ENCODE measurements at places on chromosomes 1 and 21.

DNA sequence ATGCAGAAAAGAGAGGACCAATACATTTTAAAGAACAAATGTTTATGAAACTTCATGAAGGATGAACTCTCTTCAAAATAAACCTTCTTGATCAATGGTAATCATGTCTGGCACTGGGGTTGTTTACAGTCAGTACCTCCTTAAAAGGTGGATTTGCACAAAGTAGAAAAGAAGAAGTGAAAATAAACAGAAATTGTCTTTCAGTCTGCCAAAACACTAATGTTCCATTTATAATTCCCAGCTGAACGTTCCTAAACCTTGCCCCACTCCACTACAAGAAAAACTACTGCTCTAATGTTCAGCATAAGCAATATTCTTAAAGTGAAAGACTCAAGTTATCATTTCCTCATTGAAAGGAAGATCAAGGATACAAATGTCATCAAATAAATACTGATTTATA lies 86.2 kb downstream of the EIF4G3 start:
- no peak for DNase-seq

GRCh38 chr21:26236281-26236680 lies 65.7 kb upstream of the APP start:
- DNase-seq: no peak

DNA sequence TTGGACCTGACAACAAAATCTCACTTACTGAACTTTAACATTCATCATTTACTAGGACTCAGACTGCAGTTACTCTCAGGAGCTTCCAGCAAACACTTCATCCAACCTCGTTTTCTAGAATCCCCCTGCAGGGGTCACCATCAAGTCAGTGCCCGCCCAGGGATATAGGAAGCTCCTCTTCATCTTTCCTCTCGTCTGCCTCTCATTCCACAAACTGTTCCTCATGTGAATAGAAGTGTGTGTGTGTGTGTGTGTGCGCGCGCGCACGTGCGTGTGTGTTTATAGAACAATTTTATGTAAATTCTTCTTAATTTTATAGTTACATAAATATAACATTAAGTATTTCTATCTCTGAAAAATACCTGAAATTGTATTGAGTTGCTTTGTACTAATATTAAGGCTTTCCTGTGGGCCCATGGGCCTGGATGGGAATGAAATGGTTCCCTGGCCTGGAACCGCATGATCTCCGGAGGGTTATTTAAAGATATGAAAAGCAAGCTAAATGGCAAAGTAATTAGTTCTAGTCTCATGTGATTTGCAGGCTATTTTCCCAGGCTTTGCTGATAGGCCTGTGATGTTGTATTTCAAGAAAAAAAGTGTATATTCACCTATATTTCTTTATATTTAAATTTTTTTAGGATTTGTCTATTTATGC lies 21.7 kb upstream of the ABCD3 start:
- no peak for DNase-seq

GRCh38 chr21:43866659-43867331 lies 1.8 kb downstream of the AGPAT3 start:
- DNase-seq: no peak

- no peak for DNase-seq
Observed at GRCh38 chr1:41351262-41352151, 9.7 kb upstream of the FOXO6 start.

GRCh38 chr1:20426923-20427322 lies 59.1 kb downstream of the CAMK2N1 start:
- DNase-seq: peak; percentile 14

DNA sequence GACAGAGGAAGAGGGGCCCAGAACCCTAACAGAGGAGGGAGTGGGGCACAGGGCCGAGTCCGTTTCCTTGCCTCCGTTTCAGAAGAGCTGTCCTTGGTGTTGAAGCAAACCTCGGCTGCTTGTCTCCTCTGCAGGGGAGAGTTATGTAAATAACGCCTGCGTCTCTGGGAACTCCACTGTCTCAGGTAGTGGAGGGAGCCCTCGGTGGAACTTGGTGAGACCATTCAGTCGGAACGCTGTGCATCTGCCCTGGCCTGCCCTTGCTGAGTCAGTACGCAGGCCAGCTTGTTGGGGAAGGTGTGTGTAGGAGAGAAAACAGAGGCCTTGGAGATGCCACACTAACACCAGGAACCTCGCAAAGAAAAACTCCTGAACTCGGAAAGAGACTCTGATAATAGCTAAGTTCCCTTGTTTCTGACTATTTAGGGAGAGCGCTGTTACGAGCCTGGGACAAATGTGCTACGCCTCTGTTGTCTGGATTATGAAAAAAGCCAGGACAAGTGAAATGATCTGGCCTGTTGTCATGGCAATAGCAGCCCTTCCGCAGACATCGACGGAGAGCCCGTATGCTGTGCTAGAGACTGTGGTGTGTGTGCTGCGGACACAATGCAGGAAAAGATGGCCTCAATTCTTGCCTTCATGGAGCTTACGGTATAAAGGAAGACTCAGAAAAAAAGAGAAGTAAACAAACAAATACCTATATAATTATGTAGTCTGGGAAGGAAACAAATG lies 94.6 kb upstream of the AKT3 start:
- DNase-seq: peak; percentile 6

Measured in NB4 (cell line).